ENCODE measurements at places on chromosomes 12 and 14.

- DNase-seq, result no peak
Observed at GRCh38 chr12:24475337-24475736, 473.6 kb downstream of the BCAT1 start.

GRCh38 chr12:127107744-127108143 is 1159.2 kb upstream of the TMEM132C start:
- no peak for DNase-seq

GRCh38 chr12:131671276-131671675 is 39.6 kb upstream of the SFSWAP start:
- no peak for DNase-seq

GRCh38 chr14:32313844-32314376 is 15.2 kb upstream of the AKAP6 start:
- no peak for DNase-seq

DNA sequence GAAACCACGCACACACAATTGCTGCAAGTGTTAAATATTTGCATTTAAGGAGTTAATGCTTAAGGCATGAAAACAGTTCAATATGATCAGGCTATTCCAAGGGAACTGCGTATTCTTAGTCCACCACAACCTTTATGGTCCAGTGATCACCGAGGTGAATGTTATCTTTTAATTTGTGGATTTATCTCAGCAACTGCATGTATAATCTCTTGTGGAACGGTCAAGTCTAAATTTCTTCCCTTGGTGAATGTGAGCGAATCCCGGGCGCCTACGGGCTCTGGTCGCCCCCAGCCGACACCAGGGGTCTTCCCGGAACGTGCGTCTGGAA is 999 bp upstream of the AK7 start:
- no peak for DNase-seq

DNA sequence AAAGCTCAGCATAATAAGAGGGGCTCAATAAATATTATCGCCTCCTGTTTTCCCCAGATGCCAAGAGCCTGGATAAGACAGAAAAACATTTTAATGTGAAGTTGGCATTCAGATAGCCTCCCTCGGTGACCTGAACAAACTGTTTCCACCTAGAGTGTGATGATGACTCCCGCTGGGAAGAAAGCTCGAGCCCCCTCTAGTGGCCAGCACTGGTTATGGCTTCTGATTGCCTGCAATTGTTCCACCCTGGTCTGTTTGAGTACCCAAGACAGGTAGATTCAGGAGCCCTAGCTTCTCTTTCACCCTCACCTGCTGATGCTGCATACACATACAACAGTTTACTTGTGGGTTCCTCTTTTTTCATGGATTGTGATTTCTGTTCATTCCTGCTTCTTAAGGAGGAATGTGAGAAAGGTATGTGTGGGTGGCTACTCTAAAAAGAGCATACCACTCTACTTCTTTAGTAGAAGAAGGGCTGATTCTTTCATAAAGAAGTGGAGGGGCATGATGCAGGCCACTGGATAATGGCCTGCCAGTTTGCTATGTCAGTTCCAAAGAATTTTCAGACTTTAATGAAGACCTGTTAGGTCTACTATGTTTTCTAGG is 6.4 kb downstream of the ERG28 start:
- DNase-seq, result peak; percentile 70

- DNase-seq, result no peak
Observed at GRCh38 chr12:130367003-130367402, 29.3 kb downstream of the PIWIL1 start.

DNA sequence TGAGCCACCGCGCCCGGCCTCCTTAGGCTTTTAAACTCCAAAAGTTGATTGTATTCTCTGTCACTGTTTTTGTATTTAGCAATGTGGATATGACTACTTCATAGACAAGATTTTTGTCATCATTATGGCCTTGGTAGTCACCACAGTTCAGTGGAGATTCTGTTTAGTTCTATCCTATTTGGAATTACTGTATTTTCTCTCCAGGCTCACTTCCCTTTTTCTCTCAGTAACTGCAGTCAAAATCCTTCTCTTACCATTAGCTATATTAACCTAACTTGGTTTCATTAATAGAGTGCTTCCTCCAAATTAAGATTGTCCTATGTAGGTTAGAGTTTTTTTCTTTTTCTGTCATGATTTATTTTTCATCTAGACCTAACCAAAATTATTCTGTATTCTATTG is 283.9 kb downstream of the TMTC2 start:
- no peak for DNase-seq
